ENCODE measurements at places on chromosomes 1 and 21. TPM values are rescaled to one million over a fixed set of nuclear protein-coding genes. Genes with fewer than 3 reads are reported as not detected.
A peak's percentile ranks its signal among the peaks of the same experiment; 100 is the strongest.

DNA sequence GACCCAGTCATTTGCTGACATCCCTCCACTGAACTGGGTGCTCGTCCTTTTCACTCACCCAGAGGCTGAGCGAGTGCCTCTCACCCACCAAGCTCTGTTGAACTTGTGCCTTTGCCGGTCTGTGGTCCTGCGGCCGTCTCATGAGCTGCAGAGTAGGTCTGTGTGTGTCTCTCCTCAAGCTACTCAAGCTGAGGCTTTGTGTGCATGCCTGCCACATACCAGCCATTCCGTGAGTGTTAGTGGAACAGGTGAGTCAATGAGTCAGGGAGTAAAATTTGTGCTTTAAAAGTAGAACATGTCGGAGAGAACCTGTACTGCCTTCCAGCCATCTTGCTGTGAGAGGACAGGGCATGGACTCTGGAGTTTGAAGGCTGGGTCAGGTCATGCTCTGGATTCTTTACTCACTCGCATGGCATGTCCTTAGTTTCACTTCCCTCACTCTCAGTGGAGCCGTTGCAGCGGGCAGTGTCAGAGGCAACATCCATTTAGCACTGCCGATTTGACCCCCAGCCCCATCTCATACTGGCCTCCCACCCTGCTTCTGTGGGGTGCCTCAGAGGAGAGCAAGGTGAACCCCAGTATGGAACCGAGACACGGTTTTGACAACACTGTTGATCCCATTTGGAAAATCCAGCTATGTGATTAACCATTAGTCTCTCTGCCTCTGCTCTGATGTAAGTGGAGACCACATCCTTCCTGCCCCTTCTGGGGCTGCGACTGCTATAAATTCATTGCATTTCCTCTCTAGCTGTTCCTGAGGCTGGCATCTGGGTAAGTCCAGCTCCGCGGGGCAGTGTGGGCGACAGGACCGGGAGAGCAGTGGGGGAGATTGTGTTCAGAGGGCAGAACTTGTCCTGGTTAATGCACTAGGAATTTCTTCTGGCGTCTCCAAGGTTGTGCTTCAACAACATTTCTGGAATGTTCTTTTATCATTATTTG is at the start of gene NLRP3:
Gene NLRP3 (plus strand): TSS at position 751 of the 939 bp plus-strand sequence. CDS start 2,628 bp downstream, outside the sequence.
- H3K4me3 ChIP-seq = peak within 1 kb of the TSS; percentile 41
- H3K4me1 ChIP-seq = no peaks in the 10 kb centered on the region
- DNase-seq = no peak

DNA sequence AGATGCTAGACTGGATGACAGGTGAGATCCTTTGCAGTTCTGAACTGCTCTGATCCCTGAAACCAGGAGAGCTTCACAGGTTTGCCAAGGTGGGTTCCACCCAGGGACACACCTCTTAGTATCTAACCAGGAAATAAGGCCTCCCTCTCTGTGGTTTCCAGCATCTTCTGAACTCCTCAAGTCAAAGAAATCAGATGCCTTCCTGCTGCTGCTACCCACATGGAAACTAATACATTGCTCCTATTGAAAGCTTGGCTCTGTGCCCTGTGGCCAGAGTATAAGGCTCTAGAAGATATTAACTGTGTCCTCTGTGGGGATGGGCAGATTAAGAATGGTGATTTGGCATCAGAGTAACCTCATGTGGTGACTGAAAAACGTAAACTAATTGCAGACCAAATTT is 75.0 kb upstream of the MRPS6 start:
- no peak overlapping the region for H3K4me3 ChIP-seq
- no peak overlapping the region for H3K27ac ChIP-seq
- DNase-seq = no peak
- H3K36me3 ChIP-seq = no peaks in the 10 kb centered on the region

DNA sequence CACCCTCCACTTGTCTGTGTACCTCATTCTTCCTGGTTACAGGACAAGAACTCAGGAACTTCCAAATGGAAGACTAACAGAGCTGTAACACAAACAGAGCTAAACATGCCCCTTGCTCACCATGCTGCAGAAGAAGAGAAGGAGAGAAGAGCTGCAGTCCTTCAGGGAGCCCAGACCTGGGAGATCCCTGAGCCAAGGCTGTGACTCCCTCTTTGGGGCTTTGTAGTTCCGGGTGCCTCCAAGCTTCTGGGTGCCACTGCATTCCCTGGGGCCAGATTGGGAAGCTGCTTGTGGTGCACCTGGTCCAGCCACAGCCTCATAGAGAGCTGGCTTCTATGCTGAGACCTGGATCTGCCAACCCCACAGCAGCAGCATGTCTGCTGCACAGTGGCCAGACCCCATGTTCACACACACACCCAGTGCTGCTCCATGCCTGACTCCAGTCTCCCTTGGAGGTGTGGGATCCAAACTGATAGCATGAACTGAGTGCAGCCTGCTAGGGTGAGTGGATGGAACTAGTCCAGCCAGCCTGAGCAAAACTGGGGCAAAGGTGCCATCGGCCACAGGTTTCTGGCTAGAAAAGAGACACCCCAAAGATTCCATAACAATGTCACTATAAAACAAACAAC is 263.0 kb upstream of the NRIP1 start:
- no peak overlapping the region for H3K27ac ChIP-seq
- no peaks in the 10 kb centered on the region for H3K27me3 ChIP-seq
- DNase-seq = no peak
- no peaks in the 10 kb centered on the region for H3K4me1 ChIP-seq

DNA sequence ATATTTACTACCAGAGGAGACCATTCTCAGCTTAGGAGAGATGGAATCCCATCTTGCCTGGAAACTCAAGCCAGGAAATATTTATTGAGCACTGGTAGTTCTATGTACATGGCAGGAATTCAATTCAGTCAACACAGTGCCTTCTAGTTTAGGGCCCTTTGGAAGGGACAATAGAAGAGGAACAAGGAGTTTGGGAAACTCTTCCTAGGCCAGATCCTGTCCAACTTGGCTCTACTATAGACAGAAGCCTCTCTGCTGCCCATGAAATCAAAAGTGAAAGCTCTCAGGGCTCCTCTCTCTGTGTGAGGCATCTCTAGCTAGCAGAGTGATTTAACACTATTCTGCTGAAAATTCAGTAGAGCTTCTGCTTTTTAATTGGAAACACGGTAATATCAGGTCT is 244.6 kb upstream of the MAP1LC3C start:
- H3K27me3 ChIP-seq = no peaks in the 10 kb centered on the region
- no peak for DNase-seq
- no peaks in the 10 kb centered on the region for H3K4me1 ChIP-seq
- no peaks in the 10 kb centered on the region for H3K36me3 ChIP-seq
- no peak overlapping the region for H3K27ac ChIP-seq

GRCh38 chr1:185720633-185721272 is 13.4 kb upstream of the HMCN1 start:
- no peak overlapping the region for H3K4me3 ChIP-seq
- H3K4me1 ChIP-seq = no peaks in the 10 kb centered on the region
- H3K27ac ChIP-seq = no peak overlapping the region
- H3K36me3 ChIP-seq = no peaks in the 10 kb centered on the region
- no peaks in the 10 kb centered on the region for H3K27me3 ChIP-seq

DNA sequence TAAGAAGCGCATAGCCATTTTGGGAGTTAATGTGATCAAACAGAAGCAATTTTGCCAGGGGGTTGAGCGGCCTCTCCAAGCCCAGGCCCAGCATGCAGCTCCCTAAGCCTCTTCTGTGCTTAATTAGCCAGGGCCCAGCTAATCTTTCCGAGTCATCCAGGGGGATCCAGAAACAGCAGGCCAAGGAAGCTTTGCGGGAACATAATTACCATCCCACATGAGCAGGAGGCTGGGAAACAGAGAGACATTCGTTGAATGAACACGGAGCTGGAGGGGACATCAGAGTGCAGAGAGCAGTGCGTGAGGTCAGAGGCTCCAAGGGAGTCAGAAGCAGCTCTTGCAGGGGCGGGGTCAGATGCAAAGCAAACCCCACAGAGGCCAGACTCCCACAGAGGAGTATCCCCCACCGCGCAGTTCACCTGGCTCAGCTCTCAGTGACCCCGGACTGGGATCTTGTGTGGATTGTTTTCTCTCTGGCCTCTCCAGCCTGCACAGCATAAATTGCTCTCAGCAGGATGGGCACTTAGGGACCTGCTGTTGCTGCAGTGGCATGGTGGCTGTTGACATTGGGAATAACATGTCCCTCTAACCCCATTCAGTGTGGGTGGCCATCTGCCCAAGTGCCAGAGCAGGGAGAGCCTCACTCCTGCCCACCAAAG is 657.4 kb downstream of the AJAP1 start:
- no peaks in the 10 kb centered on the region for H3K4me1 ChIP-seq
- H3K36me3 ChIP-seq = no peaks in the 10 kb centered on the region
- no peak overlapping the region for H3K4me3 ChIP-seq
- no peaks in the 10 kb centered on the region for H3K27me3 ChIP-seq

DNA sequence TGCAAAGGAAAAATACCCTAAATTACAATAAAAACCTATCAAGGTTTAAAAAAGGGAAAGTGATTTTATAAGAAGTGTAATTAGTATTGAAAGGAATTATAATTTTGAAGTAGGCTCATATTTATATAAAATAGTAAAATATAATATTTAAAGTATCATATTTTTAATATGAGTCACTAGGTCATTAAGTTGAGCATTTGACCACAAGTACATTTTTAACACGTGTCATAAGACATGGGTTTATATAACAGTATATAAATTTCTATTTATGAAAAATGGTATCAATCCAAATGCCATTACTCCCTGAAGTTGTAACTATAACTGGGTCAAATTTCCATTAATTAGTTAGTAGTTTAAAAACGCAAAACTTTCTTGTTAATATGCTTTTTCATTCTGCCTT is 365.9 kb downstream of the COL11A1 start:
- no peaks in the 10 kb centered on the region for H3K27me3 ChIP-seq
- H3K36me3 ChIP-seq = no peaks in the 10 kb centered on the region
- DNase-seq = no peak
- H3K27ac ChIP-seq = no peak overlapping the region

- no peak for DNase-seq
These were observed 3.5 kb downstream of the PIK3CD start for GRCh38 chr1:9654834-9655723.

GRCh38 chr1:157335056-157335455 is 196.9 kb upstream of the ETV3 start:
- H3K27ac ChIP-seq = no peak overlapping the region
- no peaks in the 10 kb centered on the region for H3K36me3 ChIP-seq
- H3K4me3 ChIP-seq = no peak overlapping the region
- no peaks in the 10 kb centered on the region for H3K27me3 ChIP-seq

GRCh38 chr1:32208469-32208868 is 420 bp upstream of the DCDC2B start:
- no peak overlapping the region for H3K4me3 ChIP-seq
- no peaks in the 10 kb centered on the region for H3K36me3 ChIP-seq
- DNase-seq = no peak
- H3K4me1 ChIP-seq = no peaks in the 10 kb centered on the region
- H3K27ac ChIP-seq = peak overlapping the region; percentile 42
- no peaks in the 10 kb centered on the region for H3K27me3 ChIP-seq

DNA sequence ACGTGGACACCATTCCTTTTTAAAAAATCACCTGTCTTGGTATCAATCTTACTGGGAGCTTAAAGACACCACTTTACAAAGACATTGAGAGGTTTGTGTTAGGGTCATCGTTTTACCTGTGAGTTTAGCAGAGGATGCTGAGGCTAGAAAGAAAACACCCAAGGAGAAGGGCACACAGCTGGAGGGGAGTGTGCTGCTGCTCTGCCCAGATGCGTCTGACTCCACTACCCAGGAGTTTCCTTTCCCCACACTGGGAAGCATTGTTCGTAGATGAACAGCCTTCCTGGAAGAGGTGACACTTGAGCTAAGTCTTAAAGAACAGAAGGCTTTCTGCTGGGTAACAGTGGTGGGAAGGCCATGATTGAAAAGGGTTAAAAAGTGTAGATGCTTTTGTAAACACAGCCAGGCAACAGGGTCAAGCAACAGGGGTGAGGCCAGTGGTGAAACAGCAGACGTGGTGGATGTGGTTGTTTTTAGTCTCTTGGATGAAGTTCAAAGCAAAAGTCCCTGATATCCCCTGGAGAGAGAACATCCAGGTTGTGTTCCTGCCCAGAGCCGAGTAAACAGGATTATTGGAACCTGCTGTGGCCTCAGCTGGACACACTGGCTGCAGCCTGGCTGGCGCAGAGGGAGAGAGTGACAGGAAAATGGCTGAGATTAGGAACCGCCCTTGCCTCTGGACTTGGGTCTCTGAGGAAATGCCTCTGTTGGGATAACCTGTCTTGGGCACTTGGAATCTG is 198.6 kb upstream of the JUN start:
- no peak overlapping the region for H3K4me3 ChIP-seq
- H3K36me3 ChIP-seq = no peaks in the 10 kb centered on the region
- no peaks in the 10 kb centered on the region for H3K4me1 ChIP-seq
- no peak for DNase-seq
- no peak overlapping the region for H3K27ac ChIP-seq

GRCh38 chr1:234885601-234886000 is 243.0 kb downstream of the TOMM20 start:
- H3K36me3 ChIP-seq = no peaks in the 10 kb centered on the region
- no peaks in the 10 kb centered on the region for H3K4me1 ChIP-seq
- H3K27me3 ChIP-seq = no peaks in the 10 kb centered on the region
- H3K27ac ChIP-seq = peak overlapping the region; percentile 50
- no peak overlapping the region for H3K4me3 ChIP-seq

Gene VHLL
- total RNA-seq = 0.98 TPM

Gene KRTAP7-1
- total RNA-seq = not detected

Gene INPP5B
- 21.3 TPM for total RNA-seq

Gene IL10RB
- total RNA-seq = 39.5 TPM

Gene NFASC
- 1.6 TPM for total RNA-seq

Gene GART
- total RNA-seq = 80.6 TPM

Gene TP73
- total RNA-seq = not detected

Gene DMRTA2
- 0.16 TPM for total RNA-seq

Gene BRDT
- total RNA-seq = 0.29 TPM

Gene CNST
- 30.9 TPM for total RNA-seq
